ENCODE measurements at places on chromosomes 4 and X.

DNA sequence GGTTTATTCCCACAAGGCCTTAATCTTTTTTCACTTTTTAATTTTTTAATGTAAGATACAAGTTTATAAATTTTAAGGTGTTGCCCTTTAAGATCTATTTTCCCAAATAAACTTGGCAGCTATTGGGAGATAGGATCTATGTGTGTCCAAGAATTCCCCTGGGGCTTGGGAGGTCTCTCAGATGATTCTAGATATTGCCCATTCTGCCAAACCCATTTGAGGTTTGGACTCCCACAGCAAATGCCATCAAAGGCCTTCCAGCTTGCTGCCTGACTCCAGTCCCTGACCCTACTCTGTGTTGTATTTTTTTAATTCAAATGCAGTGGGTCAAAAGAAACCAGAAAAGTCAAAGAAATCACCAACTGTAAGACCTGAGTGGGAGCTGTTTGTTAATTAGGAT is 120.0 kb upstream of the CHRDL1 start:
- H3K27me3 ChIP-seq: no peaks in the 10 kb centered on the region
- DNase-seq: no peak
- H3K4me1 ChIP-seq: no peaks in the 10 kb centered on the region
- H3K27ac ChIP-seq: no peak overlapping the region

DNA sequence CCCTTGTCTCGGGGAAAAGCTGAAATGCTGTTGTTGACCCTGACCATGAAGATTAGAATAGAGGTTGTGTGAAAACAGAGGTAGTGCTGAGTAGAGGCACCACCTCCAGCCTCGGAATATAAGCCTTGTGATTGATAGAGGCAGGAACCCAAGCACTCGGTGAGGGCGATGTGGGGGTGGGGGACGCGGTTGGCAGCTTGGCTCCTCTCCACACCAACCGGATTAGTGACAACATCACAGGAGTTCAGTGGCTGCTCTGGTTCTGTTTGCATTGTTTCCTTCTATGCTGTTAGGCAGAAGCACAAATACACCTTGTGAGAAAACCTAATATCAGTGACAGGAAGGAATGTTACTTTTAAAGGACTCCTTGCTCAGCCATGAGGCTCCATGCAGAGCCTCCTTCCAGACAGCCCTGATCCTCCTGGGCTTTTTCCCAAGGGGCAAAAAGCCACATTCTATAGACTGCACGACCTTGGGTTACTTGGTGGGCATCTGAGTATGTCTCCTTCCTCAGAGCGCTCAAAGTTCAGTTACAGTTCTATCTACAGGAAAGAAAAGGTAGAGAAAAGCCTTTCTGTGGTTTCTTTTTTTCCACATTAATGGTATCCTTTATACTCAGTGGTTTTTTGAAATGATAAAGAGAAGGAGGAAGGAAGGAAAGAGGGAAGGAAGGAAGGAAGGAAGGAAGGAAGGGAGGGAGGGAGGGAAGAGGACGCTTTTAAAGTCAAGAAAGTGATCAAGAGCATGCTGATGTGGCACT is 150.4 kb upstream of the NOCT start:
- no peaks in the 10 kb centered on the region for H3K4me1 ChIP-seq
- no peak for DNase-seq
- no peaks in the 10 kb centered on the region for H3K27me3 ChIP-seq
- no peaks in the 10 kb centered on the region for H3K36me3 ChIP-seq

DNA sequence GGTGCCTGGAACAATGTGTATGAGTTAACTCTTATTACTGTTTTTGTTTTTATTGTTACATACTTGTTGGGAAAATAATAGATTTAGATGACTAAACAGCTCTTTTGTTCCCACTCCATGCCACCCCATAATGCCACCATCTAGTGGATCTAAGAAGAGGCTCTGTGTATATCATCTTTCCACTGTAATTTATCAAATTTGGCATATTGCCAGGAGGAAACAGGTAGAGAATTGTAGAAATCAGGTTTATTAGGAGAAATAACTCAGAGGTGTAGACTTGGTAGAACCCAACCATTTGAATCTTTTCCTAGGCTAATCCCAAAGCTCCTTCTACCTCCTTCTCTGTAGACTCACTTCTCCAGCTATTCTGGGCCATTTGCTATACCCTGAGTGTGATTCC is 150.6 kb downstream of the GATB start:
- no peak for DNase-seq
- H3K36me3 ChIP-seq: no peaks in the 10 kb centered on the region
- no peak overlapping the region for H3K27ac ChIP-seq
- no peaks in the 10 kb centered on the region for H3K4me1 ChIP-seq
- peaks cover 4% of the 10 kb centered on the region for H3K27me3 ChIP-seq

DNA sequence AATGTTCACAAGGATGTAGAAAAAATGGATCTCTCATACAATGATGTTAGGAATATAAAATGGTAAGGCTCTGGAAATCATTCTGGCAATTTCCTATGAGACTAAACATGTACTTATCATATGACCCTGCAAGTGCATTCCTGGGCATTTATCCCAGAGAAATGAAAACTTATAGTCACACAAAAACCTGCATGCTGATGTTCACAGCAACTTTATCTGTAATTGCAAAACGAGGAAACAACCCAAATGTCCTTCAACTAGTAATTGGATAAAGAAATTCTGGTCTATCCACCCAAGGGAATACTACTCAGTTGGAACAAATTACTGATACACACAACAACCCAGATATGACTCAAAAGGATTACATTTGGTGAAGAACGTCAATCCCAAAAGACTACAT is 14.5 kb downstream of the ZCCHC18 start:
- DNase-seq: no peak
- no peak overlapping the region for H3K4me3 ChIP-seq
- H3K27me3 ChIP-seq: no peaks in the 10 kb centered on the region
- no peaks in the 10 kb centered on the region for H3K4me1 ChIP-seq

- H3K27ac ChIP-seq: no peak overlapping the region
- no peaks in the 10 kb centered on the region for H3K4me1 ChIP-seq
- H3K4me3 ChIP-seq: no peak overlapping the region
- DNase-seq: peak; percentile 26
- peaks cover 2% of the 10 kb centered on the region for H3K27me3 ChIP-seq
- no peaks in the 10 kb centered on the region for H3K36me3 ChIP-seq
Observed at GRCh38 chr4:36399762-36400353, 118.4 kb downstream of the DTHD1 start.

- no peaks in the 10 kb centered on the region for H3K36me3 ChIP-seq
- peaks cover 21% of the 10 kb centered on the region for H3K4me1 ChIP-seq
- no peak overlapping the region for H3K4me3 ChIP-seq
- H3K27ac ChIP-seq: no peak overlapping the region
- DNase-seq: no peak
- H3K27me3 ChIP-seq: no peaks in the 10 kb centered on the region
Observed at GRCh38 chr4:37597034-37597433, 89.1 kb downstream of the RELL1 start.

DNA sequence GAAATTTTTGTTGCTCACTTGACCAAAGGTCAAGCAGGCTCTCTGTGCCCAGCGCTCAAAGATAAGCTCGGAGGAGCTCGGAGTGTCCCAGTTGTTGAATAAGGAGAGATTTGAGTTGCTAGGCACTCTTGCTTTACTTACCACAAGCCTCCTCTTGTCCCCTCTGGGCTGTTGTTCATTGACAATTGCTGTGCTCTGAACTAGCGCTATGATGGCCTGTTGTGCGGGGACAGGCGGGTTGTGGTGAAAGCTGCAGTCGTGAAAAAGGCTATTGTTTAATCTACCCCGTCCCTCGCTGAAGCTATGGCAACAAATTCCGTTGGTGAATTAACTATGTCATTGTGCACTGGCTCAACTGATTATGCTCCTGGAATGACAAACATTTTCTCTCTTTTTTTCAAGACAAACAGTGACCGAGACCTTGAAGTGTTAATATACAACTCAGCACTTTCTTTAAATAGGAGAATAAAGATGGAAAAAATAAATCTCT is 21.0 kb upstream of the POLA1 start:
- H3K27me3 ChIP-seq: no peaks in the 10 kb centered on the region
- peak overlapping the region; percentile 75 for H3K4me3 ChIP-seq
- peak; percentile 52 for DNase-seq
- no peaks in the 10 kb centered on the region for H3K36me3 ChIP-seq
- peaks cover 40% of the 10 kb centered on the region for H3K4me1 ChIP-seq

GRCh38 chr4:140019619-140020347 is 134.2 kb downstream of the MAML3 start:
- no peak overlapping the region for H3K27ac ChIP-seq
- H3K36me3 ChIP-seq: no peaks in the 10 kb centered on the region

GRCh38 chrX:11575332-11575731 is 90.4 kb downstream of the ARHGAP6 start:
- H3K4me3 ChIP-seq: no peak overlapping the region
- no peak overlapping the region for H3K27ac ChIP-seq
- no peak for DNase-seq

DNA sequence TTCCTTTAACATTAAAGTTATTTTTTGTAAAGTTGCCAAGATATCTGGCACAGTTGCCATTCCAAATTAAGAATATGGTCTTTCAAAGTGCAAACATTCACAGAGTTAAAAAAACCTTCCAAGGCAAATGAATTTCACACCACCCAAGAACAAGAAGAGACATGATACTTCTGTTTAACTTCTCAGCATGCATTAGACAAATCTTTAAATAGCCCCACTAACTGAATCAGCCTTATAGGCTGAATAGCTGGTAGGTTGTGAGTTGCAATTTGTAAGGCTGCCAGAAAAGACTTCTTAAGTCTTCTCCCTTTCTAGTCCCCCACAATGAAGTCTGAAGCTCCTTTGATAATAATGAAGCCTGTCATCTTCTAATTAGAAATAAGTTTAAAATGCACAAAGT is 95.6 kb downstream of the MAPK10 start:
- no peaks in the 10 kb centered on the region for H3K27me3 ChIP-seq
- H3K27ac ChIP-seq: no peak overlapping the region
- H3K36me3 ChIP-seq: no peaks in the 10 kb centered on the region
- peaks cover 8% of the 10 kb centered on the region for H3K4me1 ChIP-seq
- H3K4me3 ChIP-seq: no peak overlapping the region

DNA sequence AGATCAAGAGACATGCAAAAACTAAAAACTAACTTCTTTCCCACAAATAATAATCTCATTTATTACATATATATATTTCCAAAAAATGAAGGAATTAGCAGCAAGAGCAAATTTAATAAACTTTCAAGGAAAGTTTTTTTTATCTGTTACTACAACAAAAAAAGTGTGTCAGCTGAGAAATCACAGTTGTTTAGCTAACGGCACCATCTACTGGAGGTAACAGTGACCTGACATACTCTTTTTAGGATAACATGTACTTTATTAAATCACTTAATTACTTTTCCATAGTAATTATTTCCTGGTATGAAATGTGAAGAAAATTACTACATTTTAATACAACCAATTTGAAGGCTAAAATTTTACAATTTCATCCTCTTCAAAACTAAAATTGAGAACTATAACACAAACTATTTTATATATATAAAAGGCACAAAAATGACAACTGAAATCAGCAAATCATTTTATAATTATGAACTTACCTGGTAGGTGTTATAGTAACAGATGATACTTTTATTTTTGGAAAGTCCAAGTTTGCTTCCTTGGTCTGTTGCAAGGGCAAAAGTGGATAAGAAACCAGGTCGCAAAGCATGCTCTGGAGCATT is 9.1 kb downstream of the LAMTOR3 start:
- H3K4me1 ChIP-seq: no peaks in the 10 kb centered on the region
- no peak overlapping the region for H3K27ac ChIP-seq
- no peaks in the 10 kb centered on the region for H3K27me3 ChIP-seq
- H3K4me3 ChIP-seq: no peak overlapping the region

DNA sequence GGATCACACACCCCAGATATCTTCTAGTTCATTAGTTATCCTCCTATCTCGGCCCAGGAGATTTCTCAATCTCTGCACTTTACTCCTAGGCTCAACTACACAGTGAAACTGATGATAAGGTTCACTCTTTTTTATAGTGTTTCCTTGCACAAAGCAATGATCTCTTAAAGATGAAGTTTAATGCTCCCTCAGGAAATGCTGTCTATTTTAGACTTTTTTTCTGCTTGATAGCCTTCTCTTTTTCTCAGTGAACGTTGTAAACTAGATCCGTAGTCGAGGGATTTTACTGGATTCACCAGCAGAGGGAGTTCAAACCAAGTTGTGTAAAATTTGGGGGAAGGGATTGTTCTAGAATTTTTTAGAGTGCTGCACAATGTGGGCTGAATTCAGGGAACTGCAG is 269.6 kb downstream of the GBA3 start:
- H3K4me1 ChIP-seq: no peaks in the 10 kb centered on the region
- H3K36me3 ChIP-seq: no peaks in the 10 kb centered on the region
- peak; percentile 5 for DNase-seq
- no peak overlapping the region for H3K4me3 ChIP-seq
- no peaks in the 10 kb centered on the region for H3K27me3 ChIP-seq
- H3K27ac ChIP-seq: no peak overlapping the region

DNA sequence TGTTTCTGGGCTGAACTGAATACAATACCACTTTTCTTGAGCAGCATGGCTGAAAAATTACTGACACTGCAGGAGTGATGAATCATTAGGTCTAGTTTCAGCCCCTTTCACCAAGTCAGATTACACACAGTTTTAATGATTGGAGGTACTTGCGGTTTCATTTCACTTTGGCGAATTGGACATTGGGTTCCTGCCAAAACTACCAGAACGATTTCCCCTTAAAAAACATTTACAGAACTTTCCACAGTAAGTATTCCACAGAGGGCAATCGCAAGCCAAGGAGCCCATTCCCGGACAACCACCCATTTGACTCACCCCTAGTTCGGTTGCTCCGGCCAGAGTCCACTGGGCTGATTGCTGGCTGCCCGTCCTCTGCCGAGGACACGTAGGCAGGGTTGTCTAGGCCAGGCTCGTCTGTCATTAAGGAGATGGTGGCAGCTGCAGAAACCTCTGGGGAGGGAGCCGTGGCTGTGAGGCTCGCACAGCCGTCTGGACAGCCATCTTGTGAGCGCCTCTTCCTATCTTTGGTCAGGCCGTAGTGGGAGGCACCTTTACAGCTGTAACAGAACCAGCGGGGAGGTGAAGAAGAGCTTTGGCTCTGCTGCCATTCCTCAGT is 83.5 kb downstream of the LNX1 start:
- DNase-seq: no peak
- H3K4me1 ChIP-seq: no peaks in the 10 kb centered on the region
- no peak overlapping the region for H3K27ac ChIP-seq
- no peaks in the 10 kb centered on the region for H3K36me3 ChIP-seq
- H3K4me3 ChIP-seq: no peak overlapping the region
- H3K27me3 ChIP-seq: no peaks in the 10 kb centered on the region

DNA sequence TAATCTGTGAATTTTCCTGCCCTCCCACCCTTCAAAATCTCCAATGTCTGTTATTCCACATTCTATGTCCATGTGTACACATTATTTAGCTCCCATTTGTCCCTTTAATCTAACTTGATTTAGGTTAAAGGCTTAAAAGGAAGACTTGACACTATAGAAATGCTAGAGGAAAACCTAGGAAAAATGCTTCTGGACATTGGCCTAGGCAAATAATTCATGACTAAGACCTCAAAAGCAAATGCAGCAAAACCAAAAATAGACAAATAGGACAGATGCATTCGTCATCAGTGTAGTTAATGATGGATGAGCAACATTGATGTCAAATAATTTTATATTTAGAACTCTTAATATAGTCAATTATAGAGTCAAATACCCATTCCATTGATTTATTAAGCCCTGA is 36.9 kb downstream of the INTU start:
- H3K27ac ChIP-seq: no peak overlapping the region
- H3K4me1 ChIP-seq: peaks cover 43% of the 10 kb centered on the region
- H3K4me3 ChIP-seq: no peak overlapping the region
- H3K27me3 ChIP-seq: no peaks in the 10 kb centered on the region
- H3K36me3 ChIP-seq: peaks cover 29% of the 10 kb centered on the region

- no peaks in the 10 kb centered on the region for H3K27me3 ChIP-seq
- peak overlapping the region; percentile 99 for H3K27ac ChIP-seq
- H3K36me3 ChIP-seq: no peaks in the 10 kb centered on the region
- peaks cover 43% of the 10 kb centered on the region for H3K4me1 ChIP-seq
Observed at GRCh38 chr4:48340276-48340964, 909 bp upstream of the SLAIN2 start.

GRCh38 chr4:176833400-176834175 is 40.9 kb upstream of the VEGFC start:
- H3K36me3 ChIP-seq: no peaks in the 10 kb centered on the region
- no peaks in the 10 kb centered on the region for H3K4me1 ChIP-seq
- no peaks in the 10 kb centered on the region for H3K27me3 ChIP-seq
- no peak overlapping the region for H3K4me3 ChIP-seq

Data from neural crest cell (in vitro differentiated cells).